ENCODE measurements at places on chromosomes 11 and 22.

- DNase-seq, result no peak
These were observed 85.8 kb upstream of the RAG2 start for GRCh38 chr11:36683818-36684217.

DNA sequence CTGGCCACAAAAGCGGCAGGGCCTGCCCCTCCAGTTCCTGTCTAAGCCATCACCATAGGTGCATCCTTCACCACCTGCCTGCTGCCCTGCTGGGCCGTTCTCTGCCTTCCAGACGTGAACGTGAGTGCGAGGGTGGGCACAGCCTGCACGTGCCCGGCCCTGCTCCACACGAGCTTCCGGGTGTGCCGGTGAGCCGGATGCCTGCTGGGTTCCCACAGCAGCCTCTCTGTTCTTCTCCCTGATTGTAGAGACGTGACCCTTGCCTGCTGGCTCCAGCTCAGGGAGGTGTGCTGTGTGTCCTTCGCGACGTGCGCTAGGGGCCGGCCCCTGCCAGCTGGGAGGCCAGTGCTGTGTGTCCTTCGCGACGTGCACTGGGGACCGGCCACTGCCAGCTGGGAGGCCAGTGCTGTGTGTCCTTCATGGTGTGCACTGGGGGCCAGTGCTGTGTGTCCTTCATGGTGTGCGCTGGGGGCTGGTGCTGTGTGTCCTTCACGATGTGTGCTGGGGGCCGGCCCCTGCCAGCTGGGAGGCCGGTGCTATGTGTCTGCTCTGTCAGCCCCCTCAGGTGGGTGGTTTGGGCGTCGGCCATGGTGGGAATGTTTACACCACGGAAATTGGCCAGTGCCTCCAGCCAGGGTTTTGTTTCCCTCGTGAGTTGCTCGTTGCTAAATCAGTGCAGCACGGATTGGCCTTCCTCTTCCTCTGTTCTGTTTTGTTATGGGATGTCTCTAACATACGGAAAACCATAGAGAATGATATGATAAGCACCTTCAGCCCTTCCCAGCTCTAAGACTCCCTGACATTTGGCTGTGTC lies 35.4 kb upstream of the BRSK2 start:
- peak; percentile 11 for DNase-seq

DNA sequence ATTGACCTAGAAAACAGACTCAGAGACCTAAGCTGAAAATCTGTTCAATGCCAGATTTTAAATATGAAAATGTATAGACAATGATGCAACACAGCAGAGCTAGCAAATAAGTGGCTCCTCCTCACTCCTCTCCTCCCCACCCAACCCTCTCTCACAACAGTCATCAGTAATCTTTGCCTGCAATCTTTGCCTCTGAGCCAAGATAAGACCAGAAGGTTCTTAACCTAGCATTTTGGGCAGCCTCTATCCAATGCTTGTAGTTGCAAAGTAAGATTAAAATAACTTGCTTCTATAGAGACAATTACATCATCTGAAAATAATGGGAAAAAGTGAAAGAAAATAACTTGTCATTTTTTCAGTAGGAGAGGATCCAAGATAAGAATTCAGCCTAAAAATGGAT lies 117.3 kb downstream of the PARVA start:
- DNase-seq, result no peak

DNA sequence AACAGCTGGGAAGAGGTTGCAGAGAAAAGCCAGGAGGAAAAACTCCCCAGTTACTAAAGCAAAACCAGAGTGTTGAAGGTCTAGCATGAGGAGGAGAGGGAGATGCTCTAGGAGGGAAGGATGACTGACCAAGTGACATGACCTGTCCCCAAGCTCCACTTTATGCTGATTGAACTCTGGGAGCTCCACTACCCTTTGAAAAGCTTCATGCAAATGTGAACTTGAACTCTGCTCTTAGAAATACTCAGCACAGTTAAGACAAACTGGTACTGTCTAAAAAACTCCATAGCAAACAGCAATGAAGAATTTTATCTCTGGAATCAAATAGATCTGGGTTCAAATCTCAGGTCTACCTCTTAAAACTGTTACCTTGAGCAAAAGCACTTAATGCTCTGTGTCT lies 14.5 kb upstream of the POU2AF1 start:
- DNase-seq, result no peak

- DNase-seq, result no peak
These were observed 31.1 kb downstream of the SMCO4 start for GRCh38 chr11:93512073-93512475.

- no peak for DNase-seq
These were observed 68.1 kb downstream of the UBASH3B start for GRCh38 chr11:122723576-122723975.

- DNase-seq, result no peak
These were observed 70.2 kb downstream of the MED15 start for GRCh38 chr22:20577549-20577975.

DNA sequence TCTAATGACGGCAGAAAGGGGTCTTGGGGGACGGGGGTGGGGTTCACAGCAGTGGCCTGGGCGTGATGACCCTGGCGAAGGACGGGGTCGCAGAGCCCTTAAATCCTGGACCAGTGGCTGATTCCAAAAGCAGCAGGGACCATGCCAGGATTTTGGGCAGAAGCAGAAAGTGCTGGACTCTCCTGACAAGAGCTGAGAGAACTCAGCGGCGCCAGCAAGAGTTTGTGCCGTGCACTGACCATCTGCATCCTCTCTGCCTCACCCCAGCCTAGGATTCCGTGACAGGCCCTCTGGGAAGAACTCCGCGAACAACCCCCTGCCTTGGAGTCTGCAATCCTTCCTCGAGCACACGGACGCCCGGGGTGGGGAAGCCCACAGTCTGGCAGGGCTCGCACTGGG lies 644 bp upstream of the NDUFV1 start:
- no peak for DNase-seq

- no peak for DNase-seq
These were observed 9.4 kb downstream of the TTLL1 start for GRCh38 chr22:43079742-43080141.

DNA sequence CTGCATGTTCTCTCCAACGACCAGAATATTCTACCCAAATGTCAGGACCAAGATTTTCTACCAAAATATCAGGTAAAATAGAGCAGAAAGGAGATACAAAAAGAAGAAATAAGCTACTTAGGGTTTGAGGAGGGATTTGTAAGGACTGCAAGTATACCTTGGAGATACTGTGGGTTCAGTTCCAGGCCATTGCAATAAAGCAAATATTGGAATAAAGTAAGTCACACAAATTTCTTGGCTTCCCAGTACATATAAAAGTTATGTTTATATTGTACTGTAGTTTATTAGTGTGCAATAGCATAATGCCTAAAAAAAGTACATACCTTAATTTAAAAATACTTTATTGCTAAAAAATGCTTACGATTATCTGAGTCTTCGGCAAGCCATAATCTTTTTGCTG lies 34.1 kb downstream of the CCDC15 start:
- DNase-seq, result no peak

- DNase-seq, result no peak
These were observed 18.5 kb upstream of the LRRC10B start for GRCh38 chr11:61489833-61490721.

GRCh38 chr22:26979294-26979693 lies 321.9 kb downstream of the MIAT start:
- no peak for DNase-seq

DNA sequence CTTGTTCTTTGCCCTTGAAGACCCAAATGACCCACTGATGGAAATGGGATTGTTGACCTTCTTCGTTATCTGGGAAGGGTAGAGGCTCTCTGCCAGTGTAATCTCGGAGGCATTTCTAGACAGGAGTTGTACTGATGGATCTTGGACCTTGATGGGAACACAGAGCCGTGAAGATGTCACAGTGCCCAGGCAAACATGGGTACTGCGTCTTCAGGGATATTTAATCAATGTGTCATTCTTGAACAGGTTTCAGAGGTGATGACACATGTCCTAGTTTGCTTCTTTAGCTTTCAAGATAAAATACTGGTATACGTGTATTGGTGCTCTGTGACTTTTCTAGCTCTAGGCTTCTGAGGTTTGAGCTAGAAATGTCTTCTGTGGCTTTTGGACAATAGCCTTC lies 6.2 kb downstream of the LDLRAD3 start:
- no peak for DNase-seq

DNA sequence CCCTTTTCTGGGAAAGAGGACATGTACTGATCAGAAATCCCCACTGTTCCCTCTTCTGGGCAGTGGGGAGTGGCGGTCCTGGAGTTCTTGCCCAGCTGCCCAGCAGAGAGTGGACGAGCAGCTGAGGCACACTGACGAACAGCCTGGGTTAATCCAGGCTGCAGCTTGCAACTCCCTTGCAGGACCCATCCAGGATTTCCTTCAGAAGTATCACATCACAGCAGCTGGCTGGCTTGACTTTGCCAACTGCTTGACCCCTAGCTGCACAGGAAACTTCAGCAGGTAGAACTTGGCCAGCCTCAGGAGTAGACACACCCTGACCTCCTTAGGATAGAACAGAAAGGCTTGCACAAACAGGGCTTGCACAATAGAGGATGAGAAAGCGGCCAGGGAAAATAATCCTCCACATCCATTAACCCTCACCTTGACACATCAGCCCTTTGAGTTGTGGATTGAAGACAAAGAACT lies 27.9 kb upstream of the FZD4 start:
- no peak for DNase-seq

- peak; percentile 73 for DNase-seq
These were observed 6.4 kb upstream of the IFITM3 start for GRCh38 chr11:326842-327580.

DNA sequence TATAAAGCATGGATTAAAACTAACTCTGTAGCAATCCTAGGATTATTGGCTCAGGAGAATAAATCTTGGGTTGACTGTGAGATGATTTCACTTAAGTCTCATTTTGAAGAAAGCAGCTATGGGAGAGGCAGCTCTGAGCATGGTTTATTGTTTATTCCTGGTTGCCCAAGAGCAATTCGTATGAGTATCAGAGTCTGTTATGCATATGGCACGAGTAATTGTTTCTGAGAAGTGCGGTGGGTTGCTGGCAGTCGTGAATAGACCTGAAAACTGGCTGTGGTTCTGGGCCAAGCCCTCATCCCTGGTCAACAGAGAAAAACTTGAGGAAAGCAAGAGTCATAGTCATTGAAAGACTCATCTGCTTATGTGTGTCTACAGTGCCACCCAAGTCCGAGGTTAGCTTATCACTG lies 26.8 kb downstream of the DIXDC1 start:
- DNase-seq, result no peak

GRCh38 chr11:85953491-85954143 lies 98.4 kb downstream of the CCDC83 start:
- no peak for DNase-seq

GRCh38 chr11:79461666-79462645 lies 21.1 kb upstream of the TENM4 start:
- no peak for DNase-seq

GRCh38 chr11:42593441-42593840 lies 718.4 kb upstream of the API5 start:
- DNase-seq, result no peak

- DNase-seq, result no peak
These were observed 77.9 kb upstream of the OR5AK2 start for GRCh38 chr11:56910785-56911184.

- no peak for DNase-seq
These were observed 58.0 kb upstream of the GDPD4 start for GRCh38 chr11:77359481-77359880.

DNA sequence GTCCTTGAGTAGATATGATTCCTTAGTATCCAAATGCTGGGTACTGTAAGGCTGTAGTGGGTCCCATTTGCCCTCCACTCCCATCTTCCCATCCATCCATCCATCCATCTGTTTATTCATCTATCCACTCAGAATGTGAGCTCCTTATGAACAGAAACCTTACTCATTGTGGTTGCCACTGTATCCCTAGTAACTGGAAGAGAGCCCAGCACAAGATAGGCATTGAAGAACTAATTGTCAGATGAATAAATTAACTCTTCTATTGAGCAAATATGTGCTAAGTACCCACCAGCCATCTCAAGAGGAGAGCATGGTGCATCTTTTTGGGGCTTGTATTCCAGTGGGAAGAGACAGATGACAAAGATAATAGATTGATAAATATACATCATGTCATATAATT lies 86.4 kb upstream of the SEZ6L start:
- DNase-seq, result no peak

DNA sequence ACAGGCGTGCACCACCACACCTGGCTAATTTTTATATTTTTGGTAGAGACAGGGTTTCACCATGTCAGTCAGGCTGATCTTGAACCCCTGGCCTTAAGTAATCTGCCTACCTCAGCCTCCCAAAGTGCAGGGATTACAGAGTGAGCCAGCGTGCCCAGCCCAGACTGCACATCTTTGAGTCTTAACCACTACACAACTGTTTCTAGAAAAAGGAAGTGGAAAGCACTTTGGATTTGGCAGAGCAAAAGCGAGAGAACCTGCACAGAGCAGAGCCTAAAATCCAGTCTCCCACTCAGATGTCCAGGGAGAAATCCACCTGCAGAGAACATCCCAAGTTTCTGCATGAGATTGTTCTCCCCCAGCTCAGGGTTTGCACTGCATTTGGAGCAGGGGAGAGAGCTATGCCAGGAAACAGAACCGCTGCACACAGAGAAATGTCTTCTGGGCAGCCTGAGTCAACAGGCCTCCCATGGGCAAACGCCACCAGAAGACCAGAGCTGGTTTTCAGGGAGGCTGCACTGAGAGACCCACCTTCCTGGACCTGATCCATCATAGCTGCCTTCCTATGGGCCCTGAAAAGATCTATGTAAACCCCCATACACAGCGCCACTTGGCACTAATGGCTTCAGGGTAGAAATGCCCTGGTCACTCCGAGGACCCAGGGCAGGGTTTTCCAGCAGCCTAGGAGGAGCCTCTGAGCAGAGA lies 54.0 kb downstream of the RPUSD4 start:
- DNase-seq, result no peak

DNA sequence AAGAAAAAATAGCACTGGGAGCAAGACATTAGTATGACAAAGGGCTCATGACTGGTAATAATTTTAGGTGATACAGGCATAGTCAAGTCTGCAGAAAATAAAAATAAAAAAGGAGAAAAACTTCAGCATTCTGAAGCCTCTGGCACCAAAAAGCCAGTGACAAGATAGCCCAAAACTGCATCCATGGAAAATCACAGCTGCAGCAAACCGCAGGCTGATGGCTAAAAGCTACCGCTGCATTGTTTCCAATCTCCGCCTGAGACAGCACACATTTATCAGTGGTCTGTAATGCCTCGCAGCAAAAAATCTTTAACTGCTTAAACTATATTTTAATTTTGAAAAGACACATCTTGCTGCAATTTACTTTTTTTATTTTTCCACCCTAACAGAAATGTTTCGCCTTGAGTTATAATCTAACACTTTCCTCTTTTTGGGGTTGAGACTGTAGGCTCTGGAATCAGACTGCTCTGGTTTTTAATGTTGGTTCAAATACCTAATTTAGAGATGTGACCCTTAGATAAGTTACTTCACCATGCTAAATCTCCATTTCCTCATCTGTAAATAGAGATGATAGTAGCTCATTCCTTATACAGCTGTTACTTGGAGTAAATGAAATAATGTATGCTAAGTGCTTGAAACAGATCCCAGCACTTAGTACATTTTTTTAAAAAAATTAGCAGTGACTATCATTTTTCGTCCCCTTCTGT lies 42.0 kb upstream of the FIBIN start:
- no peak for DNase-seq

DNA sequence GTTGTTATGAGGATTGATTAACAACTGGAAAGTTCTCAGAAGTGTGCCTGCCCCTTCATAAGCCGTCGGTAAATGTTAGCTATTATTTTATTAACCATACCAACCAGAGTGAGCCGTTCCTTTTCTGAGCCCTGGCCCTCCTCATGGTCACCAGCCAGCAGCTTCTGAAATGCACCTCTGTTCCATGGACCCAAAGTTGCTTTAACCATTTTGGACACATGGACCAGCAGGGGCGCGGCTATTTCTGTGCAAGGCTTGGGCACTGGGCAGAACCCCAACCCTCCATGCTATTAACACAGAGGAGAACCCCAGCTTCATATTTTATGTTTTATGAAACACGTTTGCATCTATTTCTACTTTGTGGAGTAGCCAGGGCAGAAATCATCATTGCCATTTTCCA lies 18.6 kb upstream of the SCGB1A1 start:
- no peak for DNase-seq

Data from mucosa of descending colon (tissue), 3 donors.